ENCODE measurements at places on chromosomes 13 and 19.

GRCh38 chr13:97239306-97239705 is 17.2 kb downstream of the MBNL2 start:
- no peak for DNase-seq

- DNase-seq: no peak
Observed at GRCh38 chr19:16379521-16380313, 55.1 kb downstream of the KLF2 start.

- no peak for DNase-seq
Observed at GRCh38 chr13:97499181-97499580, 65.2 kb downstream of the RAP2A start.

- no peak for DNase-seq
Observed at GRCh38 chr13:40319699-40320579, 346.5 kb downstream of the FOXO1 start.

DNA sequence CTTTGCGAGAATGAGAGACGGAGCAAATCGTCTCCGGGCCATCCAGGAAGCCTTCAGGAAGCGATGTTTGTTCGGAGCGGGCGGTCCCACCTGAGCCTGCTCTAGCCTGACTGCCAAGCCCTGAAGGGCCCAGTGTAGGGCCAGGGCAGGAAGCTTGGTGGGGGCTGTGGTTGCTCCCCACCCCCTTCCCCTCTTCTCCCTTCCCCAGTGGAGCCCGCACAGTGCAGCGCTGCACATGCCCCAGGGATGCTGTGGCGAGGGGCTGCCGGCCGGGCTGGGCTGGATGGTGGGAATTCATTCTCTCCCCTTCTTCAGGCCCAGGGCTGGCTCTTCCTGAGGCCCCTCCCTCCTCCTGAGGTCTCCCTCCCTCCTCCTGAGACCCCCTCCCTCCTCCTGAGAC is 7.1 kb upstream of the GRTP1 start:
- no peak for DNase-seq

- DNase-seq: no peak
Observed at GRCh38 chr13:32415019-32415418, 12.9 kb downstream of the N4BP2L1 start.

DNA sequence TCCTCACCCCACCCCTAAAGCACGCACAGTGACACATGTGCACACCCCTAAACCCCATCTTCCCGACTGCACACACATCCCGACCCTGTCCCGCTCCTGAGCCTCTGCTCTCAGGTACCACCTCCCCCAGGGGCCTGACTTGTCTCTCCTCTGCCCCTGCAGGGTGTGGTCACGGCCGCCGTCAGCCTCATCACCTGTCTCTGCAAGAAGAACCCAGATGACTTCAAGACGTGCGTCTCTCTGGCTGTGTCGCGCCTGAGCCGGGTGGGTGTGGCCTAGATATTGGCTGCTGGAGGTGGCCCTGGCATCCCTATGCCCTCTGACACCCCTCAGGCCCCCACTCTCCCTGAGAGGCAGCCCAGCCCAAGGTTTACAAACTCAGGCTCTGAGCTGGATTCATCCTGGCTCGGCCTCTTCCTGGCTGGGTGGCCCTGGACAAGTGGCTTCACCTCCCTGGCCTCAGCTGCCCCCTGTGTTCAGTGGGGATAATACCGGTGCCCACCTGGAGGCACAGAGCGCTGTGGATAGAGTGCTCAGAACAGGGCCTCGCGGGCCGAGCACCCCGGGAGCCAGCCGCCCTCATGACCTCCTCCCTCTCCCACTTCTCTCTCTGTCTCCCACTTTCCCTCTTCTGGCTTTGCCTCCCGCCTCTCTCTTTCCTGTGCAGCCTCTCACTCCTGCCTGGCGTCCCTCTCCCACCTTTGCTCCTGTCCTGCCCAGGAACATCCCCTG is 20.1 kb downstream of the FUZ start:
- no peak for DNase-seq

GRCh38 chr13:72599178-72599743 is 128.2 kb downstream of the MZT1 start:
- DNase-seq: no peak

GRCh38 chr19:4234862-4235201 is 5.5 kb downstream of the EBI3 start:
- no peak for DNase-seq

GRCh38 chr13:109869312-109870237 is 83.2 kb upstream of the IRS2 start:
- peak; percentile 8 for DNase-seq

GRCh38 chr19:49347835-49348234 is 12.6 kb downstream of the CD37 start:
- DNase-seq: no peak

GRCh38 chr19:33717878-33718277 is 78.8 kb upstream of the KCTD15 start:
- no peak for DNase-seq

DNA sequence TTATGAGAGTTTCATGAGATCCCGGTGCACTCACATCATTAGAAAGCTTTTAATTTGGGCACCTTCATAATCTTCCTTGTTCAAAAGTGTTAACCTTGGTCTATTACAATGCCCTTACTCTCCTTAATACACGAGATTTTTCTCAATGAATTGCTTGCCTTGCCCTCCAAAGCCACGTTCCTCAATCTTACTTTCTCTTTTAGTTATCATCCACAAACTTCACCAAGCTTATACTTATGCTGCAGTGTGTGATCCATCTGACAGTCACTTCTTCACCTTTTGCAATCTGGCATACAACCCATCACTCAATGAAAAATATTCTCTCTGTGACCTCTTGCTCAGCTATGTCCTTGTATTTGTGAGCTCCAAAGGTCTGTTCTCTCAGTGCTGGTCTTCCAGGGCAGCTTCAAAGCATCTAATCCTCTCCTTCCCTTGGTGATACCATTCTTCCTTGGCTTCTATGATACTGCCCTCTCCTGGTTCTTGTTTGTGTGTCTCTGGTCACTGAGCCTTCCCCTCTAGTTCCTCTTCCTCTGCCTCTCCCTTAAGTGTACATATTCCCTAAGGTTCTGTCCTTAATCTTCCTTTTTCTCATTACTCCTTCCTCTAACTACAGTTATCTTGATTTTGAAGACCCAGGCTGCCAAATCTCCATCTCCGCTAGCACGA is 202.2 kb upstream of the STARD13 start:
- no peak for DNase-seq

DNA sequence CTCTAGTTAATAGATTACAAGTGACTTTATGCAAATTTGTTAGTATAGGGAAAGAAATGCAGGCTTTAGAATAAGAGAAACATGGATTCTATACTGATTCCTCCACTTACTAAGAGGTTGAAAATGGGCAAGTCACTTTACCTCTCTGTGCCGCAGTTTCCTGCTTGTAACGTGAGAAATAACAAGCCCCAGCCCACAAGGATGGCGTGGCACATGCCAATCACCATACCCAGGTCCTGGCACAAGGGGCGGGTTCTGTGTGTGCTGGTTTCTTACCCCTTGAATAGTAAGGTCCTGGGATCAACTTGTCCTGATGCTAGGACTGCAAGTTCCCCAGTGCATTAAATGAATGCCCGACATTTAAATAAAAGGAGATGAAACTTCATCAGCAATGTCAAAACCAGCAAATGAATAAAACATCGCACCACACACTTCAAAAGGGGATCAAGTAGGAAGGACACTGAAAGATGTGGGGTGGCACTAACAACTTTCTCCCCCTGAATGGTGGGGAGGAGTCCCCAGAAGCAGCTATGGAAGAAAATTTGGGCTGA is 7.9 kb upstream of the SIGLEC9 start:
- no peak for DNase-seq

DNA sequence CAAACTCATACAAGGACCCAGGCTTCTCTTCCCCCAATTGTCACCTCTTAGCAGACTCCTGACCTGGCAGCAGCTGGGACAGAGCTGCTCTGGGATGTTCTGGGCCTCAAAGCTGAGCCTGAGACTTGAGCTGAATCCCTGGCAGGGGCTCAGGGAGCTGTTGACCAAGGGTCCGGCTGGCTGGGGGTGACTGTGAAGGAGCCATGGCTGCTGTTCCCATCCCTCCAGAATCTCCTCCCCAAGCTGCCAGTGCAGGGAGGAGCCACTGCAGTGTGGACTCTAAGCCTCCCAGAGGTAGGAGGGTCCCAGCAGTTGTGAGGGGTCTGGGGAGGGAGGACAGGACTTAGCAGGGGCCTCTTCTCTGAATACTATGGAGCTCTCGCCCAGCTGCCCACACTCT is 2.2 kb downstream of the SIGLEC6 start:
- DNase-seq: no peak

GRCh38 chr13:73870970-73871935 is 263.0 kb downstream of the KLF12 start:
- no peak for DNase-seq

GRCh38 chr13:102599426-102600012 is 2.7 kb downstream of the TPP2 start:
- DNase-seq: no peak

- no peak for DNase-seq
Observed at GRCh38 chr13:106818971-106819370, 251.0 kb upstream of the ARGLU1 start.

DNA sequence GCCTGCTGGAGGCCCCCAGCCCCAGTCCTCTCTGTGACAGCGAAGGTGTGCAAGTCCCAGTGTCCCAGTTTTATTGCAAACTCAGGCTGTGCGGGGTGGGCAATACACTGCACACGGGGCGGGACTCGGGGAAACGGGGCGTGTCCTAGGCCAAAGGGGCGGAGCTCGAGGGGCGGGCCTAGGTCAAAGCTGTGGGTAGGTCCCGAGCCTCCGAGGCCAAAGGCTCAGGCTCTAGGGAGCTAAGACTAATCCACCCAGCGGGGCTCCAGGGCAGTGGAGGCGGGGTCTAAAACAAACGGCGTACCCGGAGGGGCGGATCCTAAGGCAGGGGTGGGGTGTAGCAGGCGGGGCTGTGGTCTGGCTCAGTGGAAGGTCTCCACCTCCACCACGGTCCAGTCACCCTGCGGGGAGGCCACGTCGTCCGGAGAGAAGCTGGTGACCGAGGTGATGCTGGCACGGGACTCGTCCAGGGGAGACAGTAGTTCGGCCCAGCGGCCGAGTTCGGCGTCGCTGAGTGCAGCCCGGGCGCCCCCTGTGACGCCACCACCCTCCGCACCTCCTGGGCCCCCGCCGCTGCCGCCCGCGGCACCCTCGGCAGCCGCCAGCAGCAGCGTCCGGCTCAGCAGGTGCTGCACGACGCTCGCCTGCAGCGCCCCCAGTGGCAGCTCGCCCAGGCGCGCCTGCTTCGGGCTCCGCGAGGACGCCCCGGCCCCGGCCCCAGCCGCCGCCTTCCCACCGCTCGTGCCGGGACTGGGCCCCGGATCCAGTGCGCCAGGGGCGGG is 5.3 kb downstream of the PRR36 start:
- DNase-seq: peak; percentile 78

Measured in T-helper 1 cell (primary cell).